ENCODE measurements at places on chromosomes 11 and 22. TPM values are rescaled to one million over a fixed set of nuclear protein-coding genes. Genes with fewer than 3 reads are reported as not detected.

Gene CASTOR1
- 19.1 TPM for total RNA-seq

Gene HBE1
- 4.0 TPM for total RNA-seq

Gene PLEKHB1
- total RNA-seq, result 58.1 TPM

Gene RBM4B
- total RNA-seq, result 21.9 TPM

Gene OR51B4
- 0.23 TPM for total RNA-seq

Gene NXPE4
- not detected for total RNA-seq

Gene MAPK8IP1
- total RNA-seq, result 16.3 TPM

Gene LRRC74B
- not detected for total RNA-seq

Gene HEPN1
- not detected for total RNA-seq

Gene SBF1
- total RNA-seq, result 95.8 TPM

Gene NXPE1
- total RNA-seq, result not detected

Gene ANAPC15
- 33.3 TPM for total RNA-seq

Gene KRTAP5-9
- total RNA-seq, result 0.23 TPM

Gene PGA5
- total RNA-seq, result not detected

Gene MGAT3
- 104 TPM for total RNA-seq

Gene BIK
- 19.0 TPM for total RNA-seq

Gene FGF4
- not detected for total RNA-seq

Gene SYT13
- total RNA-seq, result 154 TPM

Gene GPR152
- not detected for total RNA-seq

Gene HIC2
- total RNA-seq, result 4.5 TPM

Gene POU2AF1
- total RNA-seq, result 12.9 TPM

Gene ZNF74
- total RNA-seq, result 14.1 TPM

Gene PDGFB
- total RNA-seq, result 14.6 TPM

Gene CNIH2
- total RNA-seq, result 1.1 TPM

Gene ANKK1
- 0.29 TPM for total RNA-seq

Gene CEP126
- total RNA-seq, result 10.0 TPM

Gene APOBEC3F
- total RNA-seq, result 14.4 TPM

Gene DDIAS
- total RNA-seq, result 0.78 TPM

Gene DRD2
- 0.32 TPM for total RNA-seq

Gene ZFTA
- total RNA-seq, result 30.7 TPM

Gene NLRP10
- total RNA-seq, result not detected

All from mucosa of gallbladder (tissue), 1 donor.